ENCODE measurements at places on chromosomes 11 and 22.
A peak's percentile ranks its signal among the peaks of the same experiment; 100 is the strongest.

GRCh38 chr22:50227579-50228215, 17.1 kb downstream of the TUBGCP6 start:
- no peak for DNase-seq

GRCh38 chr11:84408946-84409411, 1122.8 kb upstream of the CCDC90B start:
- no peak for DNase-seq

- DNase-seq, result no peak
These were observed 74.3 kb downstream of the C11orf65 start for GRCh38 chr11:108393046-108393445.

- DNase-seq, result peak; percentile 52
These were observed 7.2 kb downstream of the POLD4 start for GRCh38 chr11:67345920-67346819.

DNA sequence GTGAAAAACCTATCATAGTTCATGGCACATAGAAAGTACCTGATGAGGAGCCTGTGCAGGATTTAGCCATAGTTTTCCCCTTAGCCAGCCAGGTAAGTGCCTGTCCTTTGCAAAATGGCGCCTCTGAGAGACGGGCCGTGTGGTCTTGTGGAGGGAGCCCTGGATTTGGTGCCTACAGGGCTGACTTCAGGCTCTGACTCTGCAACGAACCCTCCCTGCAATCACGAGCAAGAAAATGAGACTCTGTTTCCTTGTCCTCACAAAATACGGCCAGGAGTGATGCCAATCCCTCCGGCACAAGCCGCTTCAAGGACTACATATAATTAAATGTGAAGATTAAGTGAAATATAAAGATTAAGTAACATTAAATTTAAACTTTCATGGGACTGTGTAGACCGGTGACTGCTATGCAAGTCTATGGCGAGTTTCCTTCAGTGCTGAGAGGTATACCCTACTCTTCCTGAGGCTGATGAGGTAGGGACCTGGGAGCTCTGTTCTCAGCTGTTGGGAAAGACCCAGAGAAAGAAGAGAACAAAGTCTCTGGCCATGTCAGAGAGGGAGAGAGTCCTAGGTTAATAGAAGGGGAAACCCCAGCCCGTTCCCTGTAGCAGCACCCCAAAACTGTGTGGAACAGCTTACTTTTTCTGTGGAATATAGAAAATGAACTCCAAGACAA, 6.1 kb upstream of the CXCR5 start:
- no peak for DNase-seq

GRCh38 chr11:130601764-130602460, 153.5 kb downstream of the ADAMTS15 start:
- DNase-seq, result no peak

GRCh38 chr22:47810505-47811500, 1048.4 kb downstream of the TBC1D22A start:
- DNase-seq, result no peak

- peak; percentile 35 for DNase-seq
These were observed 7.6 kb downstream of the NECTIN1 start for GRCh38 chr11:119721129-119722120.

DNA sequence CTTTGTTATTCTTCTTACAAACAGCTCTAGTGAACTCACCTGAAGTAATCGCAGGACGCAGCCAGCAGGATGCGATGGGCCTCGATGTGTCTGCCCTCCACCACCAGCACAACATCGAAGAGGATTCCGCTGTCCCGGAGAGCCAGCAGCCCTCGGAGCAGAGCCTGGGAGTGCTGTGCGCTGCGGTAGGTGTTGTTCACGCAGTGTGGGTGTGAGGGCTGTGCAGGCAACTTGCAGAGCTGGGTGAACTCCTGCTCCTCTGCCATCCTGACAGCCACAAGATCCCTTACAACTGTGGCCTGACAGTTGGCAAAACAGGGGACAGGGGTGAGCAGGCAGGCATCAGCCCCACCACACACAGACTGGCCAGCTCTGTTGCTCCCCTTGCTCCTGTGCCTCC, 6.6 kb downstream of the KLHL22 start:
- DNase-seq, result no peak

DNA sequence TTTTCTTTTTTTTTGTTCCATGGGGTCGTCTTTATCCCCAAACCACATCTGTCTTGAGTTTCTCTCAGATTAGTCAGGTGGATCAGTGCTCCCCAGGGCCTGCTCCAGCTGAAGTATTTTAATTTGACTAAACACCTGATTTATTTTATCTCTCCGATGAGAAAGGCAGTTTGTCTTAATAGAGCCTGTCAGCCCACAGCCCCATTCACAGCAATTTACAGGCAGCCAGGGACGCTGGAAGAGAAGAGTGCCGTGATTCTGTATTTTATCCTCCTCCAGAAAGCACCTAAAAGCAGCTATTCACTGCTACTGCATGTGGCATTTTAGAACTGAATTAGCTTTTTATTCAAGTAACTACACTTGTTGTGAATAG, 164.5 kb downstream of the SOX6 start:
- DNase-seq, result no peak

DNA sequence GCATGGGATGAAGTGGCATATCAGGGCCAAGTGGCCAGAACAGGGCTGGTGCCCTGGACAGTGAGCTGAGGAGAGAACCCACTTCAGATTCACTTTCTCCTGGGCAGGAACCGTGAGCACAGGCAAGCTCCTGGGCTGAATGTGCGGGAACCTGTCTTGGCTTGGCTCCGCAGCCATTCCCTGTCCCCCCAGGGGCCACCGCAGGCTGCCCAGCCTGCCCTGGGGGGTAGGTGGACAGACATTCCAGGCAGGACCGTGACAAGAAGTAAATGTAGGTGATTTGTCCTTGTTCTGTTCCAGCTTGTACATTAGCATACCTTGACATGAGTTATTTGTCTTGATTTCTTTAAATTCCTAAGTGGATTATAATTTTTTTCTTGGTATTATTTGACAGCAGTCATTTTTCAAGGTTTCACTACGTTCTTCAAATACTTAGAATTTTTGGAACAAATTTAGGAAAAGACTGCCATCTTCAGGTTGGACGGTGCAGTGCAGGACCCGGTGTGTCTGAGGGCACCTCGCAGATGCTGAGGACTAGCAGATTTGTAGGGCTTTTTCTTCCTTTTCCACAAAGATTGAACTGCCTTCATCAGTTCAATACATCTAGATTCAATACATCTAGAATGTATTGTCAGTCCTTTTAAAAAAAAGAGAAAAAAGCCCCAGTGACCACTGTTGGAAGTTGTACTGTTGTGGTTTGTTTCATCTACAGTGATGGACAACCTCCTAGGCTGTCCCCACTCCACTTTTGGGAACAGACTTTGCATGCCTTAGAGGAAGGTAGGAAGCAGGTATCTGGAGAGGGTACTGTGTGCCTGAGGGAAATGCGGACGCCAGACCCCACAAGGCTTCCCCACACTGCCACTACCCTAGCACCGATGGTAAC, 115.1 kb upstream of the RASSF10 start:
- peak; percentile 67 for DNase-seq

GRCh38 chr22:19346677-19347265, 55.3 kb upstream of the CLTCL1 start:
- no peak for DNase-seq

DNA sequence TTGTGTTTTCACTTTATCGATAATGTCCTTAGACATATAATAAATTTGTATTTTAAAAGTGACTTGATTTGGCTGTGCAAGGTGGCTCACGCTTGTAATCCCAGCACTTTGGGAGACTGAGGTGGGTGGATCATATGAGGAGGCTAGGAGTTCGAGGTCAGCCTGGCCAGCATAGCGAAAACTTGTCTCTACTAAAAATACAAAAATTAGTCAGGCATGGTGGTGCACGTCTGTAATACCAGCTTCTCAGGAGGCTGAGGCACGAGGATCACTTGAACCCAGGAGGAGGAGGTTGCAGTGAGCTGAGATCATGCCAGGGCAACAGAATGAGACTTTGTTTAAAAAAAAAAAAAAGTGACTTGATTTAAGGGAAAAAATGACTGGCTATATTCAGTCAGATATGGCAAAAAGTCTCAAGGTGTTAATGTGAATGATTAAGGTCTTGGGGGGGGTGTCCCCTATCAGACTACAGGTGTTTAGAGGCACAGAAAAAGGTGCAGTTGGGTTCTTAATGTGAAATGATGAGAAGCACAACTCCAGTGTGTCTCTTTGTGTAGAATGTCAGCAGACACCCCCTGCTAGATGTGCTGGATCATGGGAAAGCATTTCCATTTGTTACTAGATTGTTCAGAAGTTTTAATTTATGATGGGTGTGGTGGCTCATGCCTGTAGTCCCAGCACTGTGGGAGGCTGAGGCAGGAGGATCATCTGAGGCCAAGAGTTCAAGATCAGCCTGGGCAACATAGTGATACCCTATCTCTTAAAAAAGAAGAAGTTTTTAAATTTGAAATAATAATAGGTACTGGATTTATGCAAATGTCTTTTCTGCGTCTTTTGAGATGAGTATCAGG, 17.0 kb downstream of the NEAT1 start:
- no peak for DNase-seq

- no peak for DNase-seq
These were observed 48.4 kb upstream of the POLD3 start for GRCh38 chr11:74543991-74544390.

DNA sequence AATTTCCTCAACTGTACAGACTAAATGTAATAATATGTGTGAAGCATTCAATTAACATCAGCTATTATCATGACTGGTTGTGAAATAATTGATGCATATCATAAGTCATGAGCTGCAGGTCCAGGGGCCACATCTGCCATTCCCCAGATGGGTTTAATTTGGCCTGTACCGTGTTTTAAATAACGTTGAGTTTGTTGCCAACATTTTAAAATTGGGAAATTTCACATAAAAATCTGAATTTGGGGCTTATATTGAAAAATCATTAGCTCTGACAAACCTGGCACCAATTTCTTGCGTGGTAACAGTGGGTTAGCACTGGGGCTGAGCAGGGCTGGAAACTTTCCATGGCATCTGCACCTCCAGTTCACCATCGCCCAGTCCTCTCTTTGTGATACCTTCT, 193.9 kb downstream of the SNX19 start:
- no peak for DNase-seq

GRCh38 chr11:127195501-127196120, 195.0 kb upstream of the KIRREL3 start:
- DNase-seq, result no peak

DNA sequence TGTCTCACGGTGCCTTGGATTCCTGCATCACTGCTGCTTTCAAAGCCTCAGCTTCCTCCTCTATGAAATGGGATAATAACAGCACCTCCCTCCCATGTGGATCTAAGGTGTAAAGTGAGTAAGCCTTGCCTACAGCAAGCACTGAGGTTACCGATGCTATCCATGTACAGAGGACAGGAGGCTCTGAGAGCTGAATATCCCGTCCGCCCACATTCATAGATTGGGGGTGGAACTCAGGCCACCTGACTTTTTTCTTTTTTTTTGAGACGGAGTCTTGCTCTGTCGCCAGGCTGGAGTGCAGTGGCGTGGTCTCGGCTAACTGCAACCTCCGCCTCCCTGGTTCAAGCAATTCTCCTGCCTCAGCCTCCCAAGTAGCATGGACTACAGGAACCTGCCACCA, 12.5 kb downstream of the PDGFB start:
- DNase-seq, result no peak

DNA sequence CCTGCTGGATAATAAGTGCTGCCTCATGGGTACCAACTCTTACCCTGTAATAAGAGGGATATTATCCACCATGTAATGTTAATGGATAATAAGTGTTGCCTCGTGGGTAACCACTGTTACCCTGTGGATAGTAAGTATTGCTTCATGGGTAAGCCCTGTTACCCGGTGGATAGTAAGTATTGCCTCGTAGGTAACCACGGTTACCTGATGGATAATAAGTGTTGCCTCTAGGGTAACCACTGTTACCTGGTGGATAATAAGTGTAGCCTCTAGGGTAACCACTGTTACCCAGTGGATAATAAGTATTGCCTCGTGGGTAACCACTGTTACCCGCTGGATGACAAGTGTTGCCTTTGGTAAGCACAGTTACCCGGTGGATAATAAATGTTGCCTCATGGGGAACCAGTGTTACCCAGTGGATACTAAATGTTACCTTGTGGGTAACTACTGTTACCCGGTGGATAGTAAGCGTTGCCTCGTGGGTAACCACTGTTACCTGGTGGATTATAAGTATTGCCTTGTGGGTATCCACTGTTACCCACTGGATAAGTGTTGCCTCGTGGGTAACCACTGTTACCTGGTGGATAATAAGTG, 18.6 kb upstream of the NXPE4 start:
- no peak for DNase-seq

- DNase-seq, result no peak
These were observed 209.2 kb downstream of the GRIK4 start for GRCh38 chr11:120720760-120721159.

DNA sequence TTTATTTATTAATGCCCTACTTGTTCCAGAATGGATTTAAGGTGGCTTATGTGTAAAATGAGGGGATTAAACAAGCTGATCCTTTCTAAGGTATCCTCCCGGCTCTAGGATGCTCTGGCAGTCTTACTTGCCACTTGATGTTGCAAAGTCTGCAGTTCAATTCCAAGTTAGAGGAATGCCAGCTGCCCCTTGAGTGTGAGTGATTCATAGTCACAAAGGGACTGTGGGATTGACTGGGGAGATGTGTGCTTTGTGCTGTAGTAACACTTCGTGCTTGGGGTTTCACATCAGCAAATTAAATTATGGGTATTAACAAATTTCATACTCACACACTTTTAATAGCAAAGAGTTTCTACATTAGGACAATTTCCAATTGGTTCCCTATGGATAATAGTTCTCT, 550.8 kb upstream of the CADM1 start:
- no peak for DNase-seq

- DNase-seq, result peak; percentile 72
These were observed 760 bp upstream of the CELSR1 start for GRCh38 chr22:46537946-46538813.

GRCh38 chr22:29816539-29816938, 21.5 kb downstream of the ASCC2 start:
- DNase-seq, result no peak

DNA sequence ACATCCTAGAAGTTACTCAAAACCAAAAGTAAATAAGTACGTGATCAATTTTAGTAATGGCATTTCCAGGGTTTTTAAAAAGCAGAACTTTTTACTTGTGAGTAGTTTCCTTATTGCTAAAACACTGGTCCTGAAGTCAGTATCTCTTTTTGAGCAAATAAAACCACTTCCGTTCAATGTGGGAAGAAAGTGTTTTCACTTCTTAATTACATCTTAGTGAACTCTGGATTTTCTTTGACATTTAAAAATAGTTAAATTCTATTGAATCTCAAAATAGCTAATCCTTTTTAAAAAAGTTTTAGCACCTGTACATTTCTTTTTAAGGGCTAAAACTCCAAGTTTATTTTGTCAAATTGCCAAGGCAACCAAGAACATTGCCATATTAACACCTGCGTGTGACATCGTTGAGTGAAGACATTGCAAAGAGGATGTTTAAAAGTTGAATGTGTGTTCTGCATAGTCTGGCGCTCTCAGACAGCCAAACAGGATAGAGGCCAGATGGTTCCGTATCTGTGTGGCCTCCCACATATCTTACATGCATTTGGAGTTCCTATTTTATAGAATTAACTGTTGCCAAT, 17.2 kb upstream of the OR5B21 start:
- DNase-seq, result no peak

GRCh38 chr11:122264121-122264520, 148.1 kb upstream of the BLID start:
- no peak for DNase-seq

Data from ACHN (cell line).